ENCODE measurements at places on chromosomes 12 and 14. TPM values are rescaled to one million over a fixed set of nuclear protein-coding genes. Genes with fewer than 3 reads are reported as not detected.

Gene TRHDE
- polyA plus RNA-seq, result 2.2 TPM

Gene SOX5
- not detected for polyA plus RNA-seq

- H3K36me3 ChIP-seq, result no peaks in the 10 kb centered on the region
- no peaks in the 10 kb centered on the region for H3K27me3 ChIP-seq
- H3K4me1 ChIP-seq, result no peaks in the 10 kb centered on the region
- H3K27ac ChIP-seq, result no peak overlapping the region
- no peak overlapping the region for H3K4me3 ChIP-seq
Observed at GRCh38 chr14:80291101-80291500, 79.8 kb upstream of the DIO2 start.

Gene DLGAP5
- 0.81 TPM for polyA plus RNA-seq

Data from small intestine (tissue), 16 donors.